ENCODE measurements at places on chromosomes 4 and X.

DNA sequence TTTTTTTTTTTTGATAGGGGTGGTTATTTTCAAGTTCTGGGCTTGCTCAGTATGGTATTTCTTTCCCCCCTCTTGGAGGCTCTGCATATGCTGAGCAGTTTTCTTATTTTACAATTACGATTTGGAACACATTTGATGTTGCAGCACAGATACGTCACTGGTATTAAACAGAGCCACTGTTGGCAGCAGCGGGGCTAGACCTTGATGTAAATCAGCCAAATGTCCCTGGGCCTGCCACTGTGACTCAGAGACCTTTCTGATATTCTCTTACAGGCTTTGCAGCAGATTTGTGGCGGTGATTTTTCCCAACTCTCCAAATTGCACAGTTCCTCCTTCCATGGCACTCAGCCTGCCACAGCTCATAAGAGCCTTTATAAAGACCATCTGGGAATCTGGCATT, 81.1 kb downstream of the VMA21 start:
- no peak for DNase-seq

GRCh38 chr4:2390146-2390545, 28.3 kb downstream of the ZFYVE28 start:
- DNase-seq, result no peak

DNA sequence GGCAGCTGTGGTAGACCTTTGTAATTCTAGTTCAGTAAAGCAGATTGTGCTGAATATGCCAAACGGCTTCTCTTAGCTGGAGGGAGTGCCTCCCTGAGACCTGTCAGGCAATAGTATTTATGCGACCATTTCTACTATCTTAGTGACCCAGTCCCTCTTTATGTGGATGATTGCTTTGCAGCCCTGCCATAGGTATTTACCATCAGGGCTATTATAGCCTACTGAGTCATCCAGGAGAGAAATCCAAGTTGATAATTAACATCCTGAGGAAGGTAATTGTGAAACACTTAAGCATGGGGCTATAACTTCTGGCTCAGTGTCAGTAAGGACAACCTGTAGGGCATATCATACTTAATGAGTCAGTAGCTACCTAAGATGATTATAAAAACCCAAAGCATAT, 103.9 kb upstream of the MAOA start:
- DNase-seq, result no peak

GRCh38 chr4:139794158-139794954, 128.7 kb downstream of the MGST2 start:
- DNase-seq, result peak; percentile 48

DNA sequence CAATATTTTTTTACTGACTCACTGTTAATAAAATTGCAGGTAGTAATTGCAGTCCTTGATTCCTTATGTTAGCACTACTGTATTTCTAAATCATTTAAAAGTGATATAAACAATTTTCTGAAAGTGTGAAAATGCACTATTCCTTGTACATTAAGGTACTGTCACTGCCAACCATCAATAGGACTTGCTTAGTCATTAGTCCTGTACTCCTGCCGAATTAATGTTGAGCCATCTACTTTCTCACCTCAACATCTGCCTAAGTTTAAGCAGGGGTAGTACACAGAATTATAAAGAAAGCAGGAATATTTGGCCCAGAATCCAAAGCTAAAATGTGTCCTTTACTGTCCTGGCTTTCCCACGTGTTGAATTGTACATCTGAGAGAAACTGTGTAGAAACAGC, 87.0 kb upstream of the TRPC3 start:
- DNase-seq, result no peak

- DNase-seq, result peak; percentile 9
These were observed 18.5 kb downstream of the UVSSA start for GRCh38 chr4:1365271-1366178.

GRCh38 chr4:120218981-120219380, 152.3 kb upstream of the MAD2L1 start:
- DNase-seq, result no peak

DNA sequence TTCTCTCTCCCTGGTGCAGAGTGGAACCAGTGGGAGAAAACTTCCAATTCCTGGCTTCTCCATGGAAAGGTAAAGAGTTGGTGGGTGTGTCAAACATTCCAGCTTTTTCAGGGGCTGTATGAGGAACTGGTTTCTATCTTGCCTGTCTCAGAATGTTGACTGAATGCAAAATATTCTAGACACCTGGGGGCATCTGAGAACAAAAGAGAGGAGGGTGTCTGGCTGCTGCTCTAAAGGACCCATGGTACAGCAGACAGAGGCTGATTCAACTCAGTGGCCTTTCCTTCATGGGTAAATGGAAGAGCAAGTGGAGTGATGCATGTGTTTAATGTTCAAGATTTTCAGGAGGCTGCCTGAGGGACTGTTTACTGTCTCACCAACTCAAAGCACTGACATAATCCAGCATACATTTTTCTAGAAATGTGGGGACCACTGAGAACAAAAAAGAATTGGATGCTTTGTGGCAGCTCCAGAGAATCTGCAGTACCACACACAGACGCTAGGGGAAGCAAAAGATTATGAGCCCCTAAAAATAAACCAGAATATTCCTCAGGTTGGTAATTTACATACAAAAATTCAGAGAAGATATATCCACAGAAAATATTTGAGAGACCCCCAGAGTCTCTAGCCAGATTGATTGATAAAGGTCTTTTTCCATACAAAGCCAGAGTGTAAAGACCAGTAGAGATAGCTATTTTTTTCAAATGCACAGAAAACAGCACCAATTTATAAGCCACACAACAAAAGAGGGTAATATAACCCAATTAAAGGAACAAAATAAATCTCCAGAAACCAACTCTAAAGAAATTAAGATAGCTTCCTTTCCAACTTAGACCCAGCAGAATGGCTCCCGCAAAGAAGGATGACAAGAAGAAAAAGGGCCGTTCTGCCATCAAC, 48.0 kb upstream of the STARD8 start:
- DNase-seq, result no peak

DNA sequence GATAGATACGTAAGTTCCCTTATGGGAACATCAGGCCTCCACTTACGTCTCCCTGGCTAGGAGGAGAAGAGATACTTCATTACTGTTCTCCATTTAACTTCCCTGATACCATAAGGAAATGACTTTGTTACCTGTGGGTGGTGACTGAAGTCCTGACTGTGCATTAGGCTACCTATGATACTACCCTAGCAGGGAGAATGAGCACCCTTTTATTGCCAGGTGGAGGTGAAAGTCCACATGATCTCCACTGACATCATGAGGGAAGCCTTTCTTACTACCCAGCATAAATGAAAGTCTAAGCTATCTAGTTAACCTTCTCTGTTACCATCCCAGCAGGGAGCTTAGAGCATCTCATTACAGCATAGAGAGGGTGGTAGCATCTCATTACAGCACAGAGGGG, 24.4 kb upstream of the LAMTOR3 start:
- no peak for DNase-seq

GRCh38 chr4:41853973-41854372, 81.3 kb upstream of the TMEM33 start:
- DNase-seq, result no peak

- DNase-seq, result no peak
These were observed 83.1 kb upstream of the ENPP6 start for GRCh38 chr4:184300816-184301215.

GRCh38 chr4:139521754-139522401, 34.1 kb downstream of the SETD7 start:
- DNase-seq, result no peak

- no peak for DNase-seq
These were observed 9.7 kb upstream of the SH3KBP1 start for GRCh38 chrX:19897091-19897490.

GRCh38 chr4:78601013-78601412, 49.4 kb downstream of the ANXA3 start:
- no peak for DNase-seq

DNA sequence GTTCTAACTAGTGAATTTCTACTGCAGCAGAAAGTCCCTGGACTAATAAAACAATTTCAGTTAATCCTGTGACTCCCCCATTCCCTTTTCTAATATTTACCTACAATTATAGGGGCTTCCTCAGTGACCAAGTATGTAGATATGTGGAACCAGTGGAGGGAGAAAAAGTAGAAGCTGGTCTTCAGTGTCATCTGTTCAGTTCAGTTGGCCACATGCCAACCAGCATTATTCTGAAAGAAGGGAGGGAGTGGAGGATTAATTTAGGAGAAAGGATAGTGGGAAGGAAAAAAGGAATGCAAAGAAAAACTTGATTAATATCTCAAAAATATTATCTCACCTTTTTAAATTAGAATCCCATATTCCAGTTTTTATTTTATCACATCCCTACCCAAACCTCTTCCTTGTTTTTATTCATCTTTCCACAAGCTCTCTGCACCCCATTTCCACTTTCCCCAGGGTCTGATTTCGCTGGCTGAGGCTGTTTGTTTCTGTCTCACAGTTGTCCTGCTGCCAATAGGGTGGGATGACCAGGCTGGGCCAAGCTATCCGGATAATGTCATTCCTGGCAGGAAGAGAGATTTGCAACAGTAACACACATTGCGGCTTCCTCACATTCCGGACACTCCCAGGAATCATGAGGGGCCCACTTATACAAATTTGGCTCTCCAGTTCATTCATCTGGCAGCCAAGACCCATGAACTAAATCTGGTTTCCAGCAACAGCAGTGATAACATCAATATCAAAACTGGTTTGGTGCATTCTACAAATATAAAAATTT, 24.6 kb upstream of the ANTXR2 start:
- DNase-seq, result peak; percentile 86

DNA sequence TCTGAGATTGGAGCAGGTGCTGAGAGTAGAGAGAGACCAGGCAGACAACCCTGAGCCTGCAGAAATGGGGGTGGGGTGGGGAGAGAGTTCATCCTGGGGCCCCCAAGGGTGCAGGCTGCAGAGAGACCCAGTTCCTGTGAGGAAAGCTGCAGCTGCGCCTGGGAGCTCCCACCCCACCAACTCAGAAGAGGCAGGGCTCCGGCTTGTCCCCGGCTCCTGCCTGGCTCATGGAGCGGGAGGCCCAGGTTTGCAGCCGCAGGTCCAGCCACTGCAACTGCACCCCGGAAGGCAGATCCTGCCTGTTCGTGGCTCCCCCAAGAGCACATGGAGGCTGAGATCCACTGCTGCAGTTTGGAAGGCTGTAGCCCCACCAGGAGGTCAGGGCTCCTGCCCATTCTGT, 44.2 kb upstream of the DGKK start:
- no peak for DNase-seq

DNA sequence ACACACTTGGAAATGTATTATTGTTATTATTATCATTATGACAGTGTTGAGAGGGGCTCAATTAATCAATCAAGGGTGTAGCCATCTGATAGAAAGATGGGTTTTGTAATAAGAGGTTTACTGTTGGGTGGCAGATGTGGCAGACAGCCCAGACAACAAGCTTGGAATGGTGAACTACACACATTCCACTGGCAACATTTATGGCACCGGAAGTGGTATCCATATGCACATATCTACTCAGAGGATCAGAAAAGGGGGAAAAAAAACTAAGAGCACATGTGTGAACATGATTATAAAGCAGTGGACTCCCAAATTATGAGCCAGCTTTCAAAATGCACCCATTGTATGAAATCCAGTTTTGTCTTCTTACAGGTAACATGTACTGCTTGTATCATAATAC, 125.9 kb upstream of the ARX start:
- DNase-seq, result no peak

DNA sequence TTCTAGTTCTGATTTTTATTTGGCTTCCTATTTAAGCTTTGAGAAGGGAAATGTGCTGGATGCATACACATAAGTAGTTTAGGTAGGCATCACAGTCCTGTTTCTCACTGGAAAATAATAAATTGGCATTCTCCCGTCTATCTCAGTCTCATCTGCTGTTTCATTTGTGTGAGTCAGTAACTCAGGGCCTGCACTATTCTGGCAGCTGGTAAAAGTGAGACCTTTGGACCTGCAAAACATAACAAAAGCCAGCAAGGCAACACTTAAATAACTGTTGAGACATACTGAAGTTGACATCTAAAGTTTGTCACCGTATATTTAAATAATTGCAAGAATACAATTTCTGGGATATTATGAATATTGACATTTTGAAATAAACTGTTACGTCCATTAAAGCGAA, 8.6 kb upstream of the UBQLN2 start:
- no peak for DNase-seq

DNA sequence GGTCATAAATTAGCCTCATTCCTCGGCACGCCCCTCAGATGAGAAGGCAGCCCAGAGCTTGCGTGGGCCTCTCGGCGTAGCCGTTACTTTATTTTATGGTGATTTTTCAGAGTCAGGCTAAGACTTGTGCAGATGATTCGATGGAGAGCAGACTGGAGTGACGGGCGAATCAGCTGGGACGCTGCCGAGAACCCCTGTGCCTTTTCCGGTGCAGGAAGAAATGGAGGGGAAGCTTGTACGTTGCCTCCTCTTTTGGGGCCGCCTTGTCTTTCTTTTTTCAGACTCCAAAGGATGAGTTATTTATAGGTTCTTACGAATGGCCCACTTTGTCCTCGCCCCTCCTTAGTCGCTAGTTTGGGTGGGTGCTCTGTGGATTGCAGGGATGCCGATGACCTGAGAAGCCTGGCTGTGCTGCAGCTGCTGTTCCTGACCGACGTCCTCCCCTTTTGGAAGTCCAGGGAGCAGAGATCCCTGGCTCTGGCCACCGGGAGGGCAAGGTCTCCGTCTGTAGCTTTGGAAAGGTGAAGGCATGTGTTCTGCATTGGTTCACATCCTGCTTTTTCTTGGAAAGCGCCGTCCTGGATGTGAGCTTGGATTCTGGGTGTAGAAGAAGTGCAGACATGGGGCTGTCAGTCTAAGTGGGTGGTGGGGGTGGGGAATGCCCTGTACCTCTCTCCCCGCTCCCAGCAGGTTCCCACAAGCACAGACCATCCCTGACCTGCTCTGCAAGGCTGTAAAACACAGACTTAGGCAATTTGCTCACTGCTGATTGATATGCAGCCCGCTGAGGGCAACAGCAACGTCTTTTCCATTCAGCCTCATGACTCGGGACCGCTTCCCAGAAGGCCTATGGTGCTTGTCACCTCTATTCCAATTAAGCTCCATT, 9.3 kb downstream of the SORCS2 start:
- peak; percentile 44 for DNase-seq

GRCh38 chrX:132602701-132603100, 113.9 kb upstream of the MBNL3 start:
- DNase-seq, result no peak

All from femur (tissue), 1 donor.